ENCODE measurements at places on chromosomes 16 and 17. TPM values are rescaled to one million over a fixed set of nuclear protein-coding genes. Genes with fewer than 3 reads are reported as not detected.
A peak's percentile ranks its signal among the peaks of the same experiment; 100 is the strongest.

The GAS2L2 gene
- not detected for total RNA-seq

- no peaks in the 10 kb centered on the region for H3K4me1 ChIP-seq
- H3K36me3 ChIP-seq = no peaks in the 10 kb centered on the region
- no peak for DNase-seq
- no peak overlapping the region for H3K4me3 ChIP-seq
These were observed 91.4 kb downstream of the CACNG3 start for GRCh38 chr16:24347556-24347955.

- H3K27me3 ChIP-seq = no peaks in the 10 kb centered on the region
- DNase-seq = no peak
- H3K27ac ChIP-seq = no peak overlapping the region
- H3K36me3 ChIP-seq = no peaks in the 10 kb centered on the region
These were observed 32.2 kb upstream of the ABCA3 start for GRCh38 chr16:2372684-2373083.

DNA sequence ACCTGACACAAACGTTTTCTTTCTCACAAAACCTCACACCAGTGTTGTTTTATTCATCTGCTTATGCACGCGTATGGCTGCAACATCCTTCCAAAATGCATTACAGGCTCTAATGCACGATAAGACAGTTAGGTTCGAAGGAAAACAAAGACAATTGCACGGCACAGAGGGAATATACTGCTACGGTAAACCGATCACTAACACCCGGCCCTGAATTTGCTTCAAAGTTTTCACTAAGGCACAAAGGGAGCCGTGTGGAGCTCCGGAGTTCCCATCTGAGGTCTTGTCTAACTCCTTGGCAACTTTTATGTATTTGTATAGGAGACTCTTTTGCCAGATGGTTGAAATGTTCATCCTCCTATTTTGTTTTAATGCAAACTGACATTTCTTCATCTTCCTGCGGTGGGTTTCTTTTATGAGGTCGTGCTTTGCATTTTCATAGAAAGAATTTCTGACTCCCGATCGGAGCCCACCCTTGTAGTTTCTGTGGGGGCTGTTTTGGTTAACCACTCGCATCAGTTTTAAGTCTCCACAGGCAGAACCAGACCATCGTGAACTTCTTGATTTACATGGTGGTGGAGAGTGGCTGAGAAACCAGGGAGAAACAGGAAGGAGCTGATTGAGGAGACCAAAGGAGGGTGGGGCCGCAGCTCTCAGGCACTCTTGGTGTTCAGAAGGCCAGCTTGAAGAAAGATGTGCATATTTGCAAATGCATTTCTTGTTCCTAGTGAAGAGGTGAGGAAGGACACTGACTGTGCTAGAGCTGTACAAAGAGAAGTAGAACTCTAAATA lies 516.8 kb downstream of the MAF start:
- no peak overlapping the region for H3K27ac ChIP-seq
- H3K4me1 ChIP-seq = peaks cover 6% of the 10 kb centered on the region
- DNase-seq = no peak
- no peaks in the 10 kb centered on the region for H3K27me3 ChIP-seq
- no peak overlapping the region for H3K4me3 ChIP-seq

The HASPIN gene
- total RNA-seq = 0.21 TPM

DNA sequence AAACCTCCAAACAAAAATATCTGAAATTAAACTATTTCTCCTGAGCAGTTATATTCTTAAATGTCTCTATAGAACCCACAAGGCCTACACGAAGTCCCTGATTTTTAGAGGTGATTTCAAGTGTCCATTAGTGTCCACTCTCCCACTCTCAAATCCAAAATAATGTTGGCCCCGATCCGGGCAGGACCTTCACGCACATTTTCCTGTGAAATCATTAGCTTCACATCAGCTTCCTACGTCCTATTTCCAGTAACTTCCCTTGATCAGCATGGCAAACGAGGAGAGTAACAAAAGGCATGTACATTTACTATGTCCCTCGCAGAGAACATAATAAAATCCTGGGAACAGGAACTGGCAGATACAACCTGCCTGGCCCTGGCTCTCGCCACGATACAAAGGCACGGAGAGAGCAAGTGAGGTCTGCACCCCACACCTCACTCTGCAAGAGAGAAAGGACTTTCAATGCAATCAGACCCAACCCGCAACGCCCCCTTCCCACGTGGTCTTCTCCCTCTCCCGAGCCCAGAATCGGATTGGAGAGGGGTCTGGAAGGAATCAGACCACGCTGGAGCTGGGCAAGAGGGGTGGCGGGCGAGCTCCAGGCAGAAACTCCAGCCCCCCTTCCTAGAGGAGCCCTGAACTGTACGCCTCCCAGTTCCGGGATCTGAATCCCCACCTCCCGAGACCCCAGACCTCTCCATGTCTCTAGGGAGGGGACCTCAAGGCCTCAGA lies 17.5 kb upstream of the C17orf78 start:
- no peaks in the 10 kb centered on the region for H3K36me3 ChIP-seq
- H3K4me3 ChIP-seq = peak overlapping the region; percentile 55
- peak; percentile 69 for DNase-seq
- peaks cover 19% of the 10 kb centered on the region for H3K4me1 ChIP-seq

DNA sequence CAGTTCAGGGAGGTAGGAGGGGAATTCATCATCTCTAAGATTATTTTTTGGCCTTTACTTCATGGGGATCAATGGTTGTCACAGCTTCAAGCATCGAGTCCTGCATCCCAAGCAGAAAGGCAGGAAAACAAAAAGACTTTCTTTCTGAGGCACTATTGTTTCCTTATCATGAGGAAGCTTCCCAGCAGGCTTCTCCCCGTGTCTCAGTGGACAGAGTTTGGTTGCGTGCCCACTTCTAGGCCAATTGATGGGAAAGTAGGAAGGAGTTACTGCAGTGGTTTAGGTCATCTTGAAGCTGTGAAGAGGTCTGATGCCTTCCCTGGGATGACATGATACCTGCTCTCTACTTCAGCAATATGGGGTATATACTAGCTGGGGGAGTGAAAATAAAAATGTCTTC lies 175.3 kb upstream of the CDH13 start:
- no peak overlapping the region for H3K27ac ChIP-seq
- peaks cover 3% of the 10 kb centered on the region for H3K4me1 ChIP-seq
- DNase-seq = no peak
- no peaks in the 10 kb centered on the region for H3K27me3 ChIP-seq
- H3K36me3 ChIP-seq = no peaks in the 10 kb centered on the region

The CCL8 gene
- not detected for total RNA-seq

DNA sequence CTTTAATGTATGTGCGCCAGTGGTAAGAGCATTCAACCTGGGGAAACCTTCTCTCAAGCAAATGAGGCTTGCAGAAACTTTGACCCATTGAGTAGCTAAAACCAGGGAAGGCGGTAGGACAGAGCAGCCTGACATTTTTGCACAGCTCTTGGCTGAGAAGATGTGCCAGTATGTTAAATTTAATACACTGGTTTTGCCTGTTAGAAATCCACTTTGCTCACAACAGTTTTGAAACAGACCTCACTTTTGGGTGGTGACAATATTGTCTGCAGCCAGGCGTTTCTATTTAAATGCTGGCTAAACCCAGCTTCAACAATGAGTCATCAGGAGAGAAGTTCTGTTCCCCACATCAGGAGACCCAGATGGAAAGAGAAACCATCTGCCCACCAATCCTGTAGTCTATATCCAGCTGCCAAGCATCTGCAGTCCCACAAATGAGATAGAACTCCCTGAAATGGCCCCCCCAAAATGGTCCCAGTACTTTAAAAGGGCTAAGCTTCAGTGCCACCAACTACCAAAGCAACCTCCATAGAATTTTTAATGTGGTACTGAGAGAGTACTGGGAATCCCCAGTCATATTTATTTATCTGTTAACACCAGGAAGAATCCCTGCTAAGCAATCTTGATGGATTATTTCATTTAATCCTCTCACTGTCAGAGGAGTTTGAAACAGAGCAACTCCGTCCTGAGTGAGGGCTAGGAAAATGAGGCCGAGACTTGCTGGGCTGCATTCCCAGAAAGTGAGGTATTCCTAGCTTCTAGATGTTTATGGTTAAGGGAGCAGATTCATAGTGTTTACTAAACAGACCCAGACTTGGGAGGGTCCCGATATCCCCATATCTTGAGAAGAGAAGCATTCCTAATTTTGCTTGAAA lies 29.0 kb upstream of the CLEC3A start:
- no peaks in the 10 kb centered on the region for H3K27me3 ChIP-seq
- no peak overlapping the region for H3K27ac ChIP-seq
- H3K4me3 ChIP-seq = no peak overlapping the region
- H3K4me1 ChIP-seq = no peaks in the 10 kb centered on the region

- H3K27me3 ChIP-seq = no peaks in the 10 kb centered on the region
- DNase-seq = peak; percentile 43
- no peak overlapping the region for H3K27ac ChIP-seq
- no peaks in the 10 kb centered on the region for H3K36me3 ChIP-seq
These were observed 93.4 kb upstream of the METRNL start for GRCh38 chr17:82985973-82986372.

The TMEM219 gene
- total RNA-seq = 140 TPM

GRCh38 chr16:11909653-11910545 lies 5.9 kb downstream of the GSPT1 start:
- no peaks in the 10 kb centered on the region for H3K27me3 ChIP-seq
- peak overlapping the region; percentile 31 for H3K27ac ChIP-seq
- no peak for DNase-seq
- no peak overlapping the region for H3K4me3 ChIP-seq
- H3K4me1 ChIP-seq = peaks cover 38% of the 10 kb centered on the region

- no peaks in the 10 kb centered on the region for H3K36me3 ChIP-seq
- H3K27ac ChIP-seq = no peak overlapping the region
- DNase-seq = no peak
- H3K27me3 ChIP-seq = no peaks in the 10 kb centered on the region
- H3K4me1 ChIP-seq = peaks cover 11% of the 10 kb centered on the region
- no peak overlapping the region for H3K4me3 ChIP-seq
These were observed 1.4 kb upstream of the AMZ2 start for GRCh38 chr17:68246271-68247028.

The INPP5K gene
- 285 TPM for total RNA-seq

DNA sequence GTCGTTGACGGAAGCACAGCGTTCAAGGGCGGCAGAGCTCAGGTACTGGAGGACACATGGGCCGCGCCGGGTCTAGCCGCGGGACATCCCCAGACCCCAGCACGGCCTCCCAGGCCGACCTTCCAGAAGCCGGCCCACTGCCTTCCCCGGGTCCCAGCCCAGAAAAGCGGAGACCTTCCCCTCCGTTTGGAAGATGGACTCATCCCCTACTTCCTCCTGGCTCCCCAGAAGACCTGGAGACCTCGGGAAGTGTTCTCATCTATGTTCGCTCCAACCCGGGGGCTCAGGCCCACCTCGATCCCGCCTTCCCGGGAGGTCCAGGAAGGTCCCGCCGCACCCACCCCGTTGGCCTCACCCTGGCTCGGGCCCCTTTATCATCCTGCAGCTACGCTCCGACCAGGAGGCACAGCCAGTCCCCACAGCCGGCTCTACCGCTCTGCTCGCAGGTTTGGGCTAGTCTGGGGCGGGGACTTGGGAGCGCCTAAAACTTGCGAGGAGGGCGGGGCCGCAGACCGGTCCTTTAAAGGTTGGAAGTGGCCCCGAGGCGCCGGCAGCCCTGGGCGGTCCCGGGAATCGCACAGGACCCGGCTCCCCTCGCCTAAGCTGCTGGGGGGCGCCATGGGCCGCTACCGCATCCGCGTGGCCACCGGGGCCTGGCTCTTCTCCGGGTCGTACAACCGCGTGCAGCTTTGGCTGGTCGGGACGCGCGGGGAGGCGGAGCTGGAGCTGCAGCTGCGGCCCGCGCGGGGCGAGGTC lies at the start of gene ALOX12:
Gene ALOX12, plus strand, starts transcription at position 550 of the 756 bp plus-strand sequence. Its CDS starts 69 bp downstream, at position 619.
- H3K4me1 ChIP-seq = no peaks in the 10 kb centered on the region
- no peaks in the 10 kb centered on the region for H3K36me3 ChIP-seq
- peak; percentile 50 for DNase-seq
- H3K27ac ChIP-seq = no peak within 1 kb of the TSS

The CNTNAP1 gene
- 2.7 TPM for total RNA-seq

DNA sequence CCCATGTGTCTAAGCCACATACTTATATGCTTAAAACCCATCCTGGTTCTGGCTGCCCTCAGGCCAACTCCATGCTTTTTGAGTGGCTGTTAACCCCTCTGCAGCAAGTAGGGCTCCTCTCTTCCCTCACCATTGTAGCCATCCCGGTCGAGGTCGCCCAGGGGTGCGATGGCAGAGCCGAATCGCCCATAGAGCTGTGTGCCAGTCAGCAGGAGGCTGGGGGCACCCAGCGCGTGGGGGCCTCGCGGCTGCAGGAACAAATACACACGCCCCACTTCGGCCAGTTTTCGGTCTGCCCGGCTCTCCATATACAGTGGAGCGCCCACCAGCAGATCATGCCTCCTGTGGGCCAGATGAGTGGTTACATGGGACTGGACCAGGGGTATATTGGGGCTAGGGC lies 6.1 kb downstream of the ITGA2B start:
- no peak overlapping the region for H3K27ac ChIP-seq
- peaks cover 13% of the 10 kb centered on the region for H3K4me1 ChIP-seq

GRCh38 chr16:88368994-88369393 lies 13.8 kb upstream of the ZNF469 start:
- H3K4me1 ChIP-seq = no peaks in the 10 kb centered on the region
- H3K27me3 ChIP-seq = no peaks in the 10 kb centered on the region
- H3K27ac ChIP-seq = no peak overlapping the region
- no peak overlapping the region for H3K4me3 ChIP-seq

GRCh38 chr16:12142157-12142556 lies 165.6 kb downstream of the SNX29 start:
- DNase-seq = no peak
- no peak overlapping the region for H3K4me3 ChIP-seq
- H3K27ac ChIP-seq = no peak overlapping the region
- H3K4me1 ChIP-seq = peaks cover 3% of the 10 kb centered on the region

GRCh38 chr16:79042886-79043285 lies 557.7 kb downstream of the MAF start:
- DNase-seq = no peak
- H3K27me3 ChIP-seq = no peaks in the 10 kb centered on the region
- no peak overlapping the region for H3K27ac ChIP-seq
- no peaks in the 10 kb centered on the region for H3K36me3 ChIP-seq
- no peaks in the 10 kb centered on the region for H3K4me1 ChIP-seq

GRCh38 chr16:598823-599739 lies 9.2 kb downstream of the RAB40C start:
- peaks cover 4% of the 10 kb centered on the region for H3K4me1 ChIP-seq
- DNase-seq = no peak
- no peak overlapping the region for H3K4me3 ChIP-seq
- no peaks in the 10 kb centered on the region for H3K27me3 ChIP-seq

GRCh38 chr16:8660841-8661301 lies 13.5 kb upstream of the ABAT start:
- H3K27ac ChIP-seq = no peak overlapping the region
- peak; percentile 79 for DNase-seq
- H3K36me3 ChIP-seq = no peaks in the 10 kb centered on the region
- no peak overlapping the region for H3K4me3 ChIP-seq

DNA sequence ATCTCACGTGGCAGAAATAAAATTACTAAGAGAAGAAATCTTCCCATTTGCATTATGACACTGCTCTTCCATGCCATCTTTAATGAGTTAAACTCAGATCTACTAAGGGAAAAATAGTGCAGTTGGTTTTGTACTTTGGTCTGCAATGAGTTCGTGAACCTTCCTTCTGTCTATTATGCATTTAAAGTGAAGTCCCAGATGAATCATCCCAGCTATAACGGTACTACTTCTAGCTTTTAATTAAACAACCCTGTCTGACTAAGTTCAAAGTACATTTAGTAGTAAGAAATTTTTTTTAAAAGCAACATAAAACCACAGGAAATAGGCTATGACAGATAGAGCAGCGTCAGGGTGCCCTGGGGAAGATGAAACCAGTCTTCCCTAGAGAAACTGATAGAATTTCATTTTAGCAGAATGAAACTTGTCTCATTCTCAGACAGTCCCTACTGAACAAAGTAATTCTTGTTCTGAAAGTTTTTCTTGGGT lies 1.8 kb downstream of the TMIGD1 start:
- no peaks in the 10 kb centered on the region for H3K27me3 ChIP-seq
- H3K27ac ChIP-seq = no peak overlapping the region
- DNase-seq = no peak
- H3K4me1 ChIP-seq = no peaks in the 10 kb centered on the region

Measured in thyroid gland (tissue), 4 donors.